ENCODE measurements at places on chromosomes 2 and 18.
A peak's percentile ranks its signal among the peaks of the same experiment; 100 is the strongest.

DNA sequence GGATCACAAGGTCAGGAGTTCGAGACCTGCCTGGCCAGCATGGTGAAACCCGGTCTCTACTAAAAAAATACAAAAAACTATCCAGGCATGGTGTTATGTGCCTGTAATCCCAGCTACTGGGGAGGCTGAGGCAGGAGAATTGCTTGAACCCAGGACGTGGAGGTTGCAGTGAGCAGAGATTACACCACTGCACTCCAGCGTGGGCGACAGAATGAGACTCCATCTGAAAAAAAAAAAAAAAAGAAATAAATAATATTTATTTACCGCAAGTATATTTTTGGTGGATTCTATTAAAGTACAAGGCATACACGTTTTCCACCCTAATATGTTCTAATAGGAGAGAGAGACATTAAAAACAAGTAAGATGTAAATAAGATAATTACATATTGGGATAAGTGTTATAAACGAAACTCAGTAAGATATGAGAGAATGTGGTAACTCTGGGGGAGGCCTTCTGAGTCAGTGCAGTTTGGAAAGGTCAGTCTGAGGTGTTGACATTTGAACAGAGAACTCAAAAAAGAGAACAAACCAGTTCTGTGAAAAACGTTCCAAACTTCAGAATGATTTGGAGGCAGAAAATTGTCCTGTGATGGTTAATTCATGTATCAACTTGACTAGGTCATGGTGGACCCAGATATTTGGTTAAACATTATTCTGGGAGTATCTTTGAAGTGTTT is 8.8 kb upstream of the POLI start:
- no peak for DNase-seq

- DNase-seq: no peak
These were observed 8.3 kb upstream of the PRKAG3 start for GRCh38 chr2:218839888-218840287.

DNA sequence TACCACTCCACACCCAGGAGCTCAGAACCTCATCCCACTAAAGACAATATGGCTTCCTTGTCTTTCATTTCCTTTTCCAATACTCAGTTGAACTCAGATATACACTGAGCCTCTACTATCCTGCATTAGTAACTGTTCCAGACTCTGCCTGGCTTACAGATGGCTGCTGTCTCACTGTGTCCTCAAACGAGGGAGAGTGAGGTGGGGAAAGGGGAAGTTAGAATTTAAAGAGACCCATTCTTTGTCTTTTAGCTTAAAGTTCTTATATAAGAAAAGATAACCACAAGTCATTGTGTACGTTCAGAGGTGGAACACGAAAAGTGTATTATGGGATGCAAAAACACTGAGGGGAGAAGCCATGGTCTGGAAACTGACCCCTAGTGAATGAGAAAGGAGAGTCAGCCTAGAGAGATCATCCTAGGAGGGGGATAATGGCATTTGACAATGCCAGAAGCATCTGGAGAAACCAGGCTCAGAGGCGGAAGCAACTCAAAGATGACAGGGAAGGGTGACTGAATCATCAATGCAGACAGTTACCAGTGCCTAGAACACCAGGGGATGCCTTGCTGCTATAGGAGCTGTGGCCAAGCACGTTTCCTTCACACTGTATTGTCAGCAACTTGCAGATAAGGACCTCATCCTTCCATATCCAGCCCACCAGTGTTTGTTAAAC is 170.7 kb downstream of the CYRIA start:
- DNase-seq: no peak

DNA sequence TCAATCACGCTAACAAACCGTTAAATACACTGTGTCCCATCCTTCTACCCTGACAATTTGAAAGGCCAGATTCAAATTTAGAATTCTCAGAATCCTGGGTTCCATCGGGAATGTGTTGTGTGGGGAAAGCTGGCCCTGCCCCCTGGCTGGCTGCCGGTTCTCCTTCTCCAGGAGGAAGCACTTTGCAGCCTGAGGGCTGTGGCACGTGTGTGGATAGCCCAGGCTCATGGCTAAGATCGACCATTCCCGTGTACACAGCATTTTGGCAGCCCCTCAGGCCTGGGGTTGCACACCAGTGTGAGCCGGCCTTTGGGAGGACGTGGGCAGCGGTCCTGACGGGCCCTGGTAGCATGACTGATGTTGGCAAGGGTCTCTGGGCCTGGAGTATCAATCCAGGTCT is 51.0 kb upstream of the ROCK2 start:
- DNase-seq: no peak

- DNase-seq: peak; percentile 88
These were observed 307.7 kb downstream of the TNS1 start for GRCh38 chr2:217695033-217695520.

DNA sequence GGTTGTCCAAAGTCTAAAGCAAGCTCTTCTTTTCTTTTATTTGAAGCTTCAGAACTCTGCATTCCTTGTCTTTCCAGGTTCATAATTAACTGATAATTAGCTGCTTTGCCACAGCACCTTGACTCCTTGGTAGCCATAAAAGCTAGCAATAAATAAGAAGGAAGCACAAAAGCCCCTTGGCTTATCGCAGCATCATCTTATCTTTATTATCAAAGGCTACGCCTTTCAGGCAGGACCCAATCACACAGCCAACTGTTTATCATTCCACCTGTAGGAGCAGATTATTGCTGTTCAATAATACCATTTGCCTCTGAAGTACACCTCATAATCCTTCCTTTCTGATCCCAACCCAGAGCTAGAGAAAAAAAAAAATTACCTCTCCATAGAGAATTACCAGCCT is 489.2 kb downstream of the SATB2 start:
- no peak for DNase-seq

DNA sequence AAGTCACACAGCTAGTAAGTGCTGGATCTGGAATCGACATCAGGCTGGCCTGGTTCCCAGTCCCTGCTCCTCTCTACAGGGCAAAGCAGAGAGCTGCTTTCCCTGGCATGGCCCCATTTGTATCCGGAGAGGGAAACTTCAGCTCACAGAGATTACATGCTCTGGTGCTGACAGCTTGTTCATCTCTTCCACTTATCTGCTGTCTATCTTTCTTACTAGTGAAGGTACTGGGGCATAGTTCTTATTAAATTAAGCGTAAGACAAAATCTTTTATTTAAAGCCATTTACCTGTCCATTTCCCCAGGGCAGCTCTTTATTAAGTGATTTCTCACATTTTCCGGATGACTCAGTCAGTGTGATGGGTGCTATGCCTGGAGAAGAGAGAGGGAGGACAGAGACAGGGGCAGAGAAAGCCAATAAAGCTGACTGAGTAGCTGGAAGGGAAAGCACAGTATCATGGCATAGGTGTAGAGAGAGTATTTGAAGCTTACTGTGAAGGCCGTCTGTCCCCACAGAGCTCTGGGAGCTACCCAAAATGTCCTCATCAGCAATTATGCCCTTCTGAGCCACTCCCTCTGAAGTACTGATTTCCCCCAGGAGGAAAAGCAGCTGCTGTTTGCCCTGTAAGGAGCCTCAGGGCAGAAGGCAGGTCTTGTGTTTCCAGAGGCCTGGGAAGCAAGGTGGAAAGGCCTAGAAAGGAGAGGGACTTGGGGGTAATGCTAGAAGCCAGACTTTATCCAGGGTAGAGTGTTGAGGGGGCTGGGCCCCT is 44.1 kb upstream of the EPAS1 start:
- DNase-seq: no peak

- no peak for DNase-seq
These were observed 99.8 kb upstream of the NEUROD1 start for GRCh38 chr2:181780047-181780651.

- DNase-seq: no peak
These were observed 1.7 kb downstream of the INPP5D start for GRCh38 chr2:233061591-233062450.

DNA sequence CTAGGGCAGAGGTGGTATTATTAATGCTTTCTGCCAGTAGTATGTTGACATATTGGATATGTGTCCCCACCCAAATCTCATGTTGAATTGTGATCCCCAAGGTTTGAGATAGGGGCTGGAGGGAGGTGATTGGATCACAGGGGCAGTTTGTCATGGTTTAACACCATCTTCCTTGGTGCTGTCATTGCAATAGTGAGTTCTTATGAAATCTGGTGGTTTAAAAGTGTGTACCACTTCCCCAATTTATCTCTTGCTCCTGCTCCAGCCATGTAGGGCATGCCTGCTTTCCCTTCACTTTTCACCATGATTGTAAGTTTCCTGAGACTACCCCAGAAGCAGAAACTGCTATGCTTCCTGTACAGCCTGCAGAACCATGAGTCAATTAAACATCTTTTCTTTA is 47.1 kb upstream of the THSD7B start:
- DNase-seq: no peak

DNA sequence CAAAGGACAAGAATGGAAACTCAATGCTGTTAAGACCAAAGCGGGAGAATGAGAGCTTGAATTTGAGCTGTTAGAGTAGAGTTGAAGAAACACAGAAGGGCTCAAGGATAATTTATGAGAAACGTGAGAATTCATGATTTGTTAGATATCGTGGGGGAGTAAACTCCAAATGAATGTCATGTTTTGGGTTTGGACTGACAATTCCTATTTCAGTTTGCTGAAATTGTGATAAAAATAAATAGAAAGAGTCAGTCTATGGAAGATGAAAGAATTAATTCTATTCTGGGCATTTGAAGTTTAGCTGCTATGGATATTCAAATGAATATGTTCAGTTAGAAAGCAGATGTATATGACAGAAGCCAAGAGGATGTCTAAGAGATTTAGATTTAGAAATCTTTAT is 723.4 kb upstream of the PIK3C3 start:
- no peak for DNase-seq

DNA sequence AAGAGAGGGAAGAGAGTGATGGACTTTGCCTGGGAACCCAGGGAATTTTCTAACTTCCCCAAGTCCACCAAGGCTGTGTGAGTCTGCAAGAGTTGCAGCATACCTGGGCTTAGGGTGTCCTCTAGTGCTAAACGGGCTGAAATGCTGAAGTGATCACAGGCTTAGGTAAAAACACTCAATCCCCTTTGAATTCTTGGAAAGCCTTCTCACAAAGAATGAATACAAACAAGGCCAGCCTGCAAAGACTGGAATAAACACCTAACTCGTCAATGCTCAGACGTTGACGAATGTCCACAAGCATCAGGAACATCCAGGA is 30.0 kb upstream of the BMP10 start:
- DNase-seq: no peak

DNA sequence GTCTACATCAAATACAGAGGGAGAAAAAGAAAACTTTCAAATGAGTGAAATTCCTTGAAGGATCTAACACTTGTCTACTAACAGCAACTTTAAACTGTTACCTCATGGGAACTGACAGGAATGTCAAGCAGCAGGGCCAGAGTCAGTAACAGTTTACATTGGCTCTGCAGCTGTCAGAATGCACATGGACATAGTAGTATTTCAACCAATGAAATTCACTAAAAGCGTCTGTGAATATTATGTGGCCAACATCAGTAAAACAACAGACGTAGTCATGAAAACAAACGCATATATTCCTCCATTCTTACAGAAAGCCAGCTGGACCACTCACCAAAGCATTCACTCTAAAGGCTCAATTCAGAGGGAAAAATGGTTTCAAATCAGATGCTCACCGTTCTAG is 79.3 kb upstream of the RNU4ATAC start:
- no peak for DNase-seq

DNA sequence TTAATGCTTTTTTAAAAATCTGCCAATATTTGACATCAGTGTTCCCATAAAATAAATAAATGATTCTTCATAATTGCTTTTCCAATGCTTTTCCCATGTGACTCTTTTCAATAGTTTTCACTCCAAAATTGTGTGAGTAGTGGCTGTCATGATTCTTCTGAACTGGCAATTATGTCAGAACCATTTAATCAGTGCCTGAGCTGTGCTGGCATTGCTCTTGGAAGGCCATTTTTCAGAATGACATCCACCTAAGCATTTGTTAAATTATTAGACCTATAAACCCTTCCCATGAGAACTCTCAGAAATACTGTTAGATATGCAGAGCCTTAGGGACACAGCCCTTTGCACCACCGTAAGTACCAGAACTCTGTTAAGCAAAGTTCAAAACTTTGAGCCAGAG is 334.9 kb upstream of the RAB12 start:
- no peak for DNase-seq

GRCh38 chr2:228875152-228875900 is 395.8 kb downstream of the PID1 start:
- DNase-seq: peak; percentile 22

All from HS-5 (cell line).